ENCODE measurements at places on chromosomes 7 and 10.

GRCh38 chr10:110893559-110894179 lies 21.9 kb downstream of the PDCD4 start:
- peak; percentile 73 for DNase-seq

DNA sequence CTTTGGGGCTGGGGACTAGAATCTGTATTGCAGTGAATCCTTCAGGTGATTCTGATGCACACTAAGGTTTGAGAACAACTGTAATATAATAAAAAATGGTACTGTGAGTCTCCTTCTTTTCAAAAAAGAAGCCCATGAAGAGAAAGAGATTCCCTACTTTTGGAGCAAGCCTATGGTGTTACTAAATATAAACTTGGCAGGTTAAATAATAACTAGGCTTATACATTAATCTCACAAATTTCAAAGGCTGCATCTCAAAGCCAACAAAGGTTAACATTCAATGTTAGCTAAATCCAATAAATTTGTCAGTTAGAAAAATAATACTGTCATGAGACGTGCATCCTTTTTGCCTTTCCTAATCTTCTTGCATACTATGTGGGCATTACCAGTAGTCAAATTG lies 159.7 kb upstream of the LAMB4 start:
- DNase-seq = no peak

GRCh38 chr7:27103489-27104226 lies 1.2 kb upstream of the HOXA2 start:
- DNase-seq = no peak

GRCh38 chr7:47314728-47315607 lies 266.9 kb downstream of the TNS3 start:
- no peak for DNase-seq

DNA sequence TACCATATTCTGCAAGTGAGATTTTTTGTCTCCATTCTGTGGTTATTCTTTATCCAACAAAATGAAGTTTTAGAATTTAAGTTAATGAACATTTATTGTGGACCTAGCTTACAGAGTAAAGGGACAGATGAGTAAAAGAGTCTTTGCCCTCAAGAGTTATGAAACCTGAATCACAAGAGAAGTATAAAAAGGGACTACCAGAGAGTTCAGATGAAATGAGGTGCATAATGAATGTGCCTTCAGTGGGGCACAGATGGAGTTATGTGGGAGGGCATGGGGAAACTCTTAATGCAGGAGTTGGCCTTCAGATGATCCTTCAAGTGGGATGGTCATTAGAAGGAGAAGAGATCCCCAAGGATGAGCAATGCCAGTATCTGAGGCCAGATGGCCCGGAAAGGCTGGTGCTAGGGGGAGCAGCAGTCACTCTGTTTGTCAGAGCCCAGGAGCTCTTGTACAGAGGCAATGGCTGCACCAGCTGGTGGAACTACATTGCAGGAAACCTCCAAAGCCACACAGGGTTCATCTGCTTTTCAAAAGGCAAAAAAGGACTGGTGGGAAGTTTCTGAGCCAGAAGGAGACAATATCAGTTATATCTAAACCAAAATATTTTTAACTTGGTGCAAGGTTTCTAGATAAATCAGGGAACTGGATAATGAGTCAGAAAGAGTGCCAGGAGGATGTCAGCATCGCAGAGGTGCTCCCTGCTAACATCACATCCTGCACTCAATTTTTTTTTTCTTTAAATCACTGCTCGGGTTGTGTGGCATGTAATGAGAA lies 162.0 kb downstream of the KLF6 start:
- peak; percentile 8 for DNase-seq

All from CD4-positive, alpha-beta T cell treated with Interleukin-2 at 100 ng/mL for 4 hours (primary cell).